ENCODE measurements at places on chromosomes 13 and 19. TPM values are rescaled to one million over a fixed set of nuclear protein-coding genes. Genes with fewer than 3 reads are reported as not detected.
A peak's percentile ranks its signal among the peaks of the same experiment; 100 is the strongest.

GRCh38 chr13:100526318-100527000, 62.1 kb downstream of the GGACT start:
- DNase-seq, result no peak

- DNase-seq, result no peak
Measured at GRCh38 chr19:42316223-42317211, 3.4 kb downstream of the TMEM145 start.

DNA sequence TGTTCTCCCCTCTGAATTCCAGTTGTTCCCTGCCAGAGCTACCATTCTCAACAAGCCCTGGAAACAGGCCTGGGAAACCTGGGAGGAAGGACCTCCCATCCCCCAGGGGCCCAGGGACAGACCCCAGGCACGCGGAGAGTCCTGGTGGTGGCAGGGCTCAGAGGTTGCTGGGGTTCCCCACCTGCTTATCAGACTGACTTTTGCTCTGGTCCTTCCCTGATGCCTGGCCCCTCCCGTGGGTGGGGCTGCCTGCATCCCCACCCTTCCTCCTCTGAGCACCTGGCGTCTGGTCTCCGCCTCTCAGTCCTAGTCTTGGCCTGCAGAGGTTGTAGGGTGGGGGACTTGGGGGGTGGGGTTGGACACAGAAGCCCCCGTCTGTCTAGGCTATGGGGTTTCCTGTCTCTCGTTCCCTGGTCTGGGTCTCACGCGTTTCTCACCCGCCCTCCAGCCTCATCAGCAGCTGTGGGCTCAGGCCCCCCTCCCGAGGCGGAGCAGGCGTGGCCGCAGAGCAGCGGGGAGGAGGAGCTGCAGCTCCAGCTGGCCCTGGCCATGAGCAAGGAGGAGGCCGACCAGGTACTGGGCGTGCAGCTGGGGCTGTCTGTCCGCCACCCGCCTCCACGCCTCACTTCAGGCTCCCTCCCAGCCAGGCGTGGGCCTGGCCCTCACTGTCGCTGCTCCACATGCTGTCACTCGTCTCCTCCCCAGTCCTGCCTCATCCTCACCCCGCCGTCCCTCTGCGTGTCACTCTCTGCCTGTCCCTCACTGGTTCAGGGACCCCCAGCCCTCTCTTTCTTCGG, 13.6 kb downstream of the EPN1 start:
- DNase-seq, result peak; percentile 63

DNA sequence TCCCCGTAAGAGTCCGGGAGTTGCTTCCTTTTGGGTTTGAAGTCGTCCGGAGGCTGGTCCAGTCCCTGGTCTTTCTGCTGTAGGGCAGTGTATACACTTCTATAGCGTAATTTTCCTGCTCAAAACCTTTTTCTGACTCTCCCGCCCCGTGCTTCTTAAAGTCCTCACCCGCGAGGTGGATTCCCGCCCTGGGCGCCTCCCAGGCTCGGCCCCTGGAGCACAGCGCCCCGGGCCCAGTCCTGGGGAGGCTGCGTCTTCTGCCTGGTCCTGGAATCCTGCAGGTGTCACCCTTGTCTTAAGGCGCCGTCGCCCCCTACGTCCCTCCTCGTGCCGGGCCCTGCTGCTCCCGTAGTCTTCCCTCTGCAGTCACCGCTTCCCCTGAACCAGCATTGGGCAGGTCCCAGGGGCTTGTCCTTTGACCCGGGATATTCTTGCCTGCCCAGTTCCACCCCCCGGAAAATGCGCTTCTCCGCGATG, 34.4 kb upstream of the ZNF808 start:
- peak; percentile 20 for DNase-seq

DNA sequence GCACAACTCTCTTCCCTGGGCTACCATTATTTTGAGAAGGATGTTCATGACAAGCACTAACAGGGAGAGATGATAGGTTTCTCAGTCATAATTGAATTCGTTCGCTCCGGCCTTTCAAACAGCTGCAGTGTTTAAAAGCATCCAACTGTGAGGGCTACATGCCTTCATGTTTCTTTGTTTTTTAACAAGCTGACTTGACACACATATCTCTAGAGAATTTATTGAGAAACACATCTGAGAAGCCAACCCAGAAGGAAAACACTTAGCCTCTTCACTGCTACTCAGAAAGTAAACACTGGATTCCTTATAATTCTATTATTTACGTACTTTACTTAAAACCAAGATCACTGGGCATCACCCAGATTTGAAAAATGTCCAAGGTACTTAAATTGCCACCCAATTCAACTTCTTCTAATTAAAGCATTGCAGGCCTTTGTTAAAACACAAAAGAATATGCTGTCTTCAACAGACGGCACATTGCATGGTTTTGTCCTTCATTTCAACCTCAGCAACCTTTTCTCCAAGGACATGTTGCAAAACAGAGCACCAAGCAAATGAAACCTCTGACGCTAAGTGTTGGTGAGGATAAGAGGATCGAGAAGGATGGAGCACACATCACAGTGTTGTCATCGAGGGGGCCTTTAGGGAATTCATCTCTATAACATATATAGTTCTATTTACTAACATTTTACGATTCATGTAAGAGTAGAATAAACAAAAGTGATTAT, 75.8 kb downstream of the TBC1D4 start:
- peak; percentile 27 for DNase-seq

DNA sequence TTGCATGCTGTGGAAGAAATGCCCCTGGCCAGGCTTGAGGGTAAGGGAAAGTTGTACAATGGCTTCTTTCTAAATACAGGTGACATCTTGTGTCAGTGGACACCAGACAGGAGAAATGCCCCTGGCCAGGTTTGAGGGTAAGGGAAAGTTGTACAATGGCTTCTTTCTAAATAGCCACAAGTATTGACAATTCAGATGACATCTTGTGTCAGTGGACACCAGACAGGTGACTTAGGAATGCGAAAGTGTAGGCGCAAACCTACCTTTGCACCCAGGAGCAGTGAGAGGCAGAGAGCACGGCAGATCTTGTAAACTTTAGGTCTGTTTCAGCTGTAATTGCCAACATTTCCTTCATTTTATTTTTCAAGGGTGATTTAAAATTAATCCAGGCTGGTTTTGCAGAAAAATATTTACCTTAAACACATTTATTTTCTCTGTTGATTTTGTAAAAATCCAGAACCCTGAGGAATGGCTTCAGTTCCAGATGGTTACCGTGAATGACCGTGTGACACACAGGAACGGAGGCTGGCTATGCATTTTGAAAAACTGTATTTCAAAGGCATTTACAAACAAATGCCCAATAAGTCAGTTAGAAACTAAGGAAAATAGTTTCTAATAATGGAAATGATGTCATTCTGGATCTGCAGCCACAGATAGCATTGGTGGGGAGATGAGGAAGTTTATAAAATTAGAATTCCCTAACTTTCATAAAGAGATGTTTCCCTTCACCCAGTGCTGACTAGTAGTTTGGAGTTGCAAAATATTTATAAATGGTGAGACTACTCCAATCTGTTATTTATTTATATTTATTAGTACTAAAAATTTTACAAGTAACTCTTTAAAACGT, 34.9 kb downstream of the TNFSF13B start:
- DNase-seq, result no peak

- no peak for DNase-seq
Measured at GRCh38 chr13:29918845-29919244, 68.4 kb upstream of the UBL3 start.

- peak; percentile 49 for DNase-seq
Measured at GRCh38 chr13:21796066-21796465, 125.2 kb downstream of the FGF9 start.

DNA sequence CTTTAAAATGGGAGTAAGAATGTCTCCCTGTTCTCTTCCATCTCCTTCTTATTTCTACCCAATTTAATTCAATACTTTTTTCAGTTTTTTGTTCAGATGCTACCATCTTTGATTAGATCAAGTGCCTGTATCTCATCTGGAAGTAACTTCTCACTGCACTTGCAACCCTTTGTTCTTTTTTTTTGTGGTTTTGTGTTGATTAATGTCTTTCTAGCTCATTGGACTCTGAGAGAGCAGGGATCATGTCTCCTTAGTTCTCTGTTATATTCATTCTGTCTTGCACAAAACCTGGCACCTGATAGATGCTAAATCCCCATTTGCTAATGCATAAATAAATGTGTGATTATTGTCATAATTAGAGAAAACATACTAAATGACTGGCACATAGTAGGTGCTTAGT, 834 bp upstream of the ITGBL1 start:
- no peak for DNase-seq

GRCh38 chr19:39166571-39167391, 30.0 kb upstream of the NCCRP1 start:
- DNase-seq, result no peak

DNA sequence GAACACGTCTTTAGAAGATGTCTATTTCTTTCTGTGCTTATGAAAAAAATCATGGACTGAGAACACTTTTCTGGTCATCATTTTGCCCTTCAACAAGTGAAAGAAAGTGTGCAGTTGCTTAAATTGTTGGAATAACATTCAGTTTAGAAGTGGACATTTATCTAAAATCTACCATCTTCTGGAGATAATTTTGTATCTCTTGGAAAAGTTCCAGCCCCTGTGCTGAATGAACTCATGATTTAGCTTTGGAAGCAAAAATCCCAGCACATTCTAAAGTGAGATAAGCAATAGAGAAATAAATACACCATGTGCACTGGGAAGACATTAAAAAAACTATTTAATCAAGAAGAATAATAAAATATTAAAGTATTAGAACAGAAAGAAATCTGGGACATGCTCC, 1420.8 kb upstream of the SLC10A2 start:
- DNase-seq, result no peak

GRCh38 chr13:75850916-75851315, 214.8 kb downstream of the LMO7 start:
- no peak for DNase-seq

DNA sequence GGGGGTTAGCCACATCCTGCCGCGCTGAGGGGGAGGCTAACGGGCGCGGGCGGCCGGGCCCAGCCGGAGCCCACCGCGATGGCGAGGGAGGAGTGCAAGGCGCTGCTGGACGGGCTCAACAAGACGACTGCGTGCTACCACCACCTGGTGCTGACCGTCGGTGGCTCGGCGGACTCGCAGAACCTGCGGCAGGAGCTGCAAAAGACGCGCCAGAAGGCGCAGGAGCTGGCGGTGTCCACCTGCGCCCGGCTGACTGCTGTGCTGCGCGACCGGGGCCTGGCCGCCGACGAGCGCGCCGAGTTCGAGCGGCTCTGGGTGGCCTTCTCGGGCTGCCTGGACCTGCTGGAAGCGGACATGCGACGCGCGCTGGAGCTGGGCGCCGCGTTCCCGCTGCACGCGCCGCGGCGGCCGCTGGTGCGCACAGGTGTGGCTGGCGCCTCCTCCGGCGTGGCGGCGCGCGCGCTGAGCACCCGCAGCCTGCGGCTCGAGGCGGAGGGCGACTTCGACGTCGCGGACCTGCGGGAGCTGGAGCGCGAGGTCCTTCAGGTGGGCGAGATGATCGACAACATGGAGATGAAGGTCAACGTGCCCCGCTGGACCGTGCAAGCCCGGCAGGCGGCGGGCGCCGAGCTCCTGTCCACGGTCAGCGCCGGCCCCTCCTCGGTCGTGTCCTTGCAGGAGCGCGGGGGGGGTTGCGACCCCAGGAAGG, 692 bp downstream of the RGS9BP start:
- DNase-seq, result peak; percentile 36

- no peak for DNase-seq
Measured at GRCh38 chr13:101150998-101151397, 265.3 kb downstream of the NALCN start.

DNA sequence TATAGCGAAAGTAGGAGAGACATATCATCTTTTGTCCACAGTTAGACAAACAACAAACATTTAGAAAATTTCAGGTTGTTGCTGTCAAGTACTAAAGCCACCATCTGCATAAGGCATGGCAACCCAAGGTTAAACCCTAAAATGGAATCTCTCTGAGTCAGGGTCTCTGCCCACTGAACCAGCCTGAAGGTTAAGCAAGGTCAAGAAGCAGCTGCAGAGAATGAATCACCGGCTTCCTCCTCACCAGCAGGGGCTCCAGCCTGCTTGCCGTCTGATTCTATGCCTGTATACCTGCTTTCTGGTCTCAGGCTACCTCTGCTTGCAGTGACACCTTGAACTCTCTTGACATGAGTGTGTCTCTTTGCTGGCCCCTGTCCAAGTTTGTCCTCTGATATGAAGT, 726.2 kb upstream of the SGCG start:
- no peak for DNase-seq

DNA sequence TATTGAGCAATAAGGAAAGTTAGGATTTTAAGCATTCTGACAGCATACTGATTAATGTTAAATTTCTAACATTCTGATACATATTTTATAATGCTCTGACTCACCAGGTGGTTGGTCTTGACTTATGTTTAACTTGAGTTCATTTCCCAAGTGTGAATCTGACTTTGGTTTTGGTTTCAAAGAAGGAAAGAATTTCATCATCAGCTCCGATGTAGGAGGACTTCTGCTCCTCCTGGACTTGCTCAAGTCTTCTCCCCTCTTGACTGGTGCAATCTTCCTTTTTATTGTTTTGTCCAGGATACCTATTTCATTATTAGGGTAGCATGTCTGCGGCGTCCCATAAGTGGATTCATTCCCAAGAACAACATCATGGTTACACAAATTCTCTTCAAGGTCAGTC, 141.3 kb downstream of the RNF17 start:
- no peak for DNase-seq

- DNase-seq, result no peak
Measured at GRCh38 chr13:98823442-98823841, 71.0 kb upstream of the SLC15A1 start.

- DNase-seq, result peak; percentile 16
Measured at GRCh38 chr13:74573654-74574053, 439.4 kb upstream of the KLF12 start.

DNA sequence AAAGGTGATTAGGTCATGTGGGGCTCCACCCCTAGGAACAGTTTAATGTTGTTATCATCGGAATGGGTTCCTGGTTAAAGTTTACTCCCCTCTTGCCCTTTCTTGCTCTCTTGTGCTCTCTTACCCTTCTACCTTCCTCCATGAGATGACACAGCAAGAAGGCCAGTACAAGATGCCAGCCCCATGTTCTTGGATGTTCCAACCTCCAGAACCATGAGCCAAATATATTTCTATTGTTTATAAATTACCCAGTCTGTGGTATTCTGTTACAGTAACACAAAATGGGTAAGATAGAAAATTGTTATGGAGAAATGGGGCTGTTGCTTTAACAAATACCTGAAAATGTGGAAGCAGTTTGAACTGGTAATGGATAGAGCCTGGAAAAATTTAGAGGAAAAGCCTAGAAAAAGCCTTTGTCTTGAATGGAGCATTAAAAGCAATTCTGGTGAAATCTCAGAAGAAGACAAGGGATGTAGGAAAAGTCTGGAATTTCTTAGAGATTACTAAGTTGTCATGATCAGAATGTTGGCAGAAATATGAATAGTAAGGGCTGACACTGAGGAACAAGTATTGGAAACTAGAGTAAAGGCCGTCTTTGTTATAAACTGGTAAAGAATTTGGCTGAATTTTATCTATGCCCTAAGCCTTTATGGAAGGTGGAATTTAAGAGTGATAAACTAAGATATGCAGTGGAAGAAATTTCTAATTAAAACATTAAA, 53.5 kb upstream of the TSC22D1 start:
- DNase-seq, result no peak

The ZFP82 gene
- 8.3 TPM for polyA plus RNA-seq

The EID2 gene
- 11.6 TPM for polyA plus RNA-seq

The GSX1 gene
- polyA plus RNA-seq, result not detected

The CALR gene
- 422 TPM for polyA plus RNA-seq

The KRTDAP gene
- polyA plus RNA-seq, result not detected

The LYL1 gene
- 4.3 TPM for polyA plus RNA-seq

The SMIM24 gene
- not detected for polyA plus RNA-seq

The ZNF540 gene
- polyA plus RNA-seq, result 1.7 TPM

The IGFL4 gene
- 8.3 TPM for polyA plus RNA-seq

The DMKN gene
- polyA plus RNA-seq, result 1.2 TPM
